ENCODE measurements at places on chromosomes 7 and 10.

DNA sequence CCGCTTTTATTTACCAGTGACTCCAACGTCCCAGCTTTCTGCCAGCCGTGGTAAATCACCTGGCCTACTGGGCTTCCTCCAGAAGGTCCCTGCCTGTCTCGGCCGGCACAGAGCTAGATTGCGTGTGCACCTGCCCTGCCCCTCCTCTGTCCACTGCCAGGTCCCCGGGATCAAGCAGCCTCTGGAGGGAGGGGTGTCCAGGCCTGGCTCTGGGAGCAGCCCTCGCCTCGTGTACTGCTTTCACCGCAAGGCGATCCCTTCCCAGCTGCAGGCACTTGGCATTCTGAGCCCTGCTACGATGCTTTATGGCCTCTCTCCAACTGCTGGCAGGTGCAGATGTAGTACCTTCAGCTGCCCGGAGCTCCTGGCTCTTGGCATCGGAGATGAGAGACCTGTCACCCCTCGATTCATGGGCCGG, 7.4 kb downstream of the SLC29A3 start:
- no peak for DNase-seq

GRCh38 chr7:152093717-152094116, 68.2 kb downstream of the GALNT11 start:
- DNase-seq: no peak

GRCh38 chr10:26199841-26200240, 16.7 kb upstream of the GAD2 start:
- no peak for DNase-seq

DNA sequence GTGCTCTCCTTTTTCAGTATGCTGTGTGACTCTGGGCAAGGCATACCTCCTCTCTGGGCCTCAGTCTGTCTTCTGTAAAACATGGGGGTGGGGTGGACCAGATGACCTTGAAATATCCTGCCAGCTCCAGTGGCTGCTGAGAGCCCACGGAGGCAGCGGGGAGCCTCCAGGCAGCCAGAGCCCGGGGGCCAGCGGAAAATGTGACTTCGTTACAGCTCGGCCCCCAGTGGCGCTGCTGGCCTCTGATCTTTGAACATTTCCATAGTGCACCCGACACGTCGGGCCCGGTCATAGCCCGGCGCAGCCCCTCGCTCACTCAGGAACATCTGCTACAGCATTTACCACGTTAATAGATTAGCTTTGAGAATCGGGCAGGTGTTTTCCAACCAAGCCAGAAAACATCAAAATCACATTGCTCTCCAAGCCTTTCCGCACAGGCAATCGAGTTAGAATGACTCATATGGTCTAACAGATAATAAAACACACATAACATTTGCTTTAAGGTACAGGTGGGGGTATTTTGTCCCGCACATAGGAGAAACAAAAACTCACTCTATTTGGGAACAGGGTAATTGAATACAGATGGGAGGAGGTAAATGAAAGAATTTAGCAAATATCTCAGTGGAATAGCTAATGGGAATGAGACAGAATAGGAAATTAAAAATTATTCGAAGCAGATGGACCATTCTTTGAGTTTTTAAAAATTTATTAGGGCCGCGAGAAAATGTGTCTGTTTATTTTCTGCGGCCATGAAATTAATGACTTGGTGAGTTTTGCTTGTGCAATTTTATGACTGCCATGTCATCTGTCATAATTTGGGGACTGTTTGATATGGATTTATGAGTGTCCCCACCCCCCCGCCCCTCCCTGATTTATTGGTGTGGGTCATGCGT, 26.3 kb upstream of the COMTD1 start:
- no peak for DNase-seq

GRCh38 chr10:77291596-77292505, 345.8 kb downstream of the KCNMA1 start:
- DNase-seq: no peak

- DNase-seq: no peak
Observed at GRCh38 chr10:79407811-79408795, 37.3 kb downstream of the ZCCHC24 start.

- DNase-seq: no peak
Observed at GRCh38 chr7:55405856-55406541, 40.9 kb downstream of the LANCL2 start.

DNA sequence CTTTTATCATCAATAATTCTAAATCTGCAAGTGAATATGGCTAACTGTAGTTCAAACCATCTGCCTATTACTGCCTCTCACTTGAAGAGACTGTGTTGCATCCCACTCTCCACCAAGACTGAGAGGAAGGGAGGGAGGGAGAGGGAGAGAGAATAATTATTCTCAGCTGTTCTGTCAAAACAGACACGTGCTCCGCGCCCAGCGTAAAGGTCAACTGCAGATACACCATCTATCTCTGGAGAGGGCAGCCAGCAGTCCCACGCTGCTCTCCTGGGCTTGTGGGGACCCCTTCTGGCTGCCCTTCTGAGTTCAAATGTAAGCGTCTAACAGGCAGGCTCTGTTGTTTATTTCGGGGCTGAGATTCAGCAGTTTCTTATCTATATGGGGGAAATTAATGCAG, 625.5 kb upstream of the GALNT17 start:
- no peak for DNase-seq

GRCh38 chr10:67770537-67770936, 67.5 kb downstream of the DNAJC12 start:
- DNase-seq: no peak

- no peak for DNase-seq
Observed at GRCh38 chr10:86103391-86104101, 263.0 kb downstream of the GRID1 start.

GRCh38 chr10:7580520-7580919, 86.2 kb downstream of the ITIH5 start:
- DNase-seq: no peak

- DNase-seq: no peak
Observed at GRCh38 chr7:44105832-44106231, 1.7 kb downstream of the AEBP1 start.

- DNase-seq: no peak
Observed at GRCh38 chr10:5666841-5667630, 641 bp upstream of the ASB13 start.

GRCh38 chr10:30817541-30817940, 188.0 kb upstream of the LYZL2 start:
- DNase-seq: no peak

- DNase-seq: no peak
Observed at GRCh38 chr7:91995391-91996105, 54.9 kb downstream of the AKAP9 start.

DNA sequence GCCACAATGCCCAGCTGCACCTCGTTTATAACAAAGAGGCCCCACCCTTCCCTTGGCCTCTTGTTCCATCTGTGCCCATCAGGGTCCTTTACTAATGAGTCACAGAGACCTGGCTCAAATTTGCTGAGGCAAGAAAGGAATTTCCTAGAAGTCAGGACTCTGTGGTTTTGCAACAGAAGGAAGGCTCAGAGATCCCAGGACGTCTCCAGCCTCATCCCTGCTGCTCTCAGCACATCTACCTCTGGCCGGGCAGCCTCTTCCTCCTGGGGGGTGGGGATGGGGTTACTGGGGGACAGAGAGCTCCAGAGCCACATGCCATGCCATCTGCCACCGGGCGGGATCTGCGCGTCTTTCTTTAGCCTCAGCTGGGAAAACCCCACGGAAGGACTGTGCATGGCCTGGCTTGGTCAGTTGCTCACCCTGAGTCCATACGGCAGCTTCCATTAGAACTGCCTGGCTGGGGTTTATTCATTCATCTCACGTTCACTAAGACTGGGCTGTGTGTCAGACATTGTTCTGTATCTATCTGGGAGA, 41.9 kb upstream of the PSMG3 start:
- no peak for DNase-seq

GRCh38 chr10:31383810-31384588, 65.0 kb downstream of the ZEB1 start:
- no peak for DNase-seq

DNA sequence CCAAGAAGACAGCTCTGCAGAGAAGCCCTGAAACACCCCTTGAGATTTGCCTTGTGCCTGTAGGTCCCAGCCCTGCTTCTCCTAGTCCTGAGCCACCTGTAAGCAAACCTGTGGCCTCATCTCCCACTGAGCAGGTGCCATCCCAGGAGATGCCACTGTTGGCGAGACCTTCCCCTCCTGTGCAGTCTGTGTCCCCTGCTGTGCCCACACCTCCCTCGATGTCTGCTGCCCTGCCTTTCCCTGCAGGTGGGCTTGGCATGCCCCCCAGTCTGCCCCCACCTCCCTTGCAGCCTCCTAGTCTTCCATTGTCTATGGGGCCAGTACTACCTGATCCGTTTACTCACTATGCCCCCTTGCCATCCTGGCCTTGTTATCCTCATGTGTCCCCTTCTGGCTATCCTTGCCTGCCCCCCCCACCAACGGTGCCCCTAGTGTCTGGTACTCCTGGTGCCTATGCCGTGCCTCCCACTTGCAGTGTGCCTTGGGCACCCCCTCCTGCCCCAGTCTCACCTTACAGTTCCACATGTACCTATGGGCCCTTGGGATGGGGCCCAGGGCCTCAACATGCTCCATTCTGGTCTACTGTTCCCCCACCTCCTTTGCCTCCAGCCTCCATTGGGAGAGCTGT, 8.2 kb downstream of the PPRC1 start:
- no peak for DNase-seq
